ENCODE measurements at places on chromosomes 2 and 18. TPM values are rescaled to one million over a fixed set of nuclear protein-coding genes. Genes with fewer than 3 reads are reported as not detected.

DNA sequence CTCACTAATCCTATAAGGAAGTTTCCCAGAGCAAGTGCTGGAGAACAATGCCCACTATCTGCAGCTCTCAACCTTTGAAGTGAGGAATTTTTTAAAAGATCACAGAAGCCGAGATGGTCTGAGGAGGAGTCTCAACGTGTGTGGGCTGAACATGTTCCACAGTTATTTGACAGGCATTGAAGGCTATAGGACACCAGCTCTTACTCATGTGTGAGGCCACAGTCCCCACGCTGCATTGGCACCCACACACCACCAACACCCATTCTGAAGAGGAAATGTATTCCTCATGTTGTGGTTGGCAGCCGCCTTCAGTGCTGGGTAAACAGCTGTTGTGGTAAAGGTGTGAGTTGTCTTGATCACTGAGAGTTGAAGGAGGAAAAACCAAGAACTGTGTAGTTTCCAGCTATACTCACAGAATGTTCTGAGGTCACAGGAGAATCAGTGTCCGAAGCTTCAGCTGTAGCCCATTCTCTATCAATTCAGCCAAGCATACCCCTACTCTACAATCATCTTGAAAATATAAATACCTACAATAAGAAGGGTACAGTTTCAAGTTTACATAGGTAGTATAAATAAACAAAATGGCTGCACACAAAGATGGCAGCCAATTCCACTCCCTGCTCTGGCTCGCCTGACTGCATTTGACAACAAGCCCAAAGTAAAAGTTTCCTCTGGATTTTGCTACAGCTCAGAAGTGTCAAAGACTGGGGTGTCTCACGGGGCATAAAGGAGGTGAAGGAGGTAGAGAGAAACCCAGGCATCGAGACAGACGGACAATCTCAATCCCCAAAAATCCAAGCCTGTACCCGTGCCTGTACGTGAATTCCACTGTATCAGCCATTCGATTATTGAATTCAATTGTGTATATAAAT lies 12.1 kb downstream of the CD226 start:
- no peaks in the 10 kb centered on the region for H3K27me3 ChIP-seq
- no peak overlapping the region for H3K4me3 ChIP-seq
- DNase-seq = peak; percentile 55
- no peaks in the 10 kb centered on the region for H3K36me3 ChIP-seq
- H3K4me1 ChIP-seq = no peaks in the 10 kb centered on the region

DNA sequence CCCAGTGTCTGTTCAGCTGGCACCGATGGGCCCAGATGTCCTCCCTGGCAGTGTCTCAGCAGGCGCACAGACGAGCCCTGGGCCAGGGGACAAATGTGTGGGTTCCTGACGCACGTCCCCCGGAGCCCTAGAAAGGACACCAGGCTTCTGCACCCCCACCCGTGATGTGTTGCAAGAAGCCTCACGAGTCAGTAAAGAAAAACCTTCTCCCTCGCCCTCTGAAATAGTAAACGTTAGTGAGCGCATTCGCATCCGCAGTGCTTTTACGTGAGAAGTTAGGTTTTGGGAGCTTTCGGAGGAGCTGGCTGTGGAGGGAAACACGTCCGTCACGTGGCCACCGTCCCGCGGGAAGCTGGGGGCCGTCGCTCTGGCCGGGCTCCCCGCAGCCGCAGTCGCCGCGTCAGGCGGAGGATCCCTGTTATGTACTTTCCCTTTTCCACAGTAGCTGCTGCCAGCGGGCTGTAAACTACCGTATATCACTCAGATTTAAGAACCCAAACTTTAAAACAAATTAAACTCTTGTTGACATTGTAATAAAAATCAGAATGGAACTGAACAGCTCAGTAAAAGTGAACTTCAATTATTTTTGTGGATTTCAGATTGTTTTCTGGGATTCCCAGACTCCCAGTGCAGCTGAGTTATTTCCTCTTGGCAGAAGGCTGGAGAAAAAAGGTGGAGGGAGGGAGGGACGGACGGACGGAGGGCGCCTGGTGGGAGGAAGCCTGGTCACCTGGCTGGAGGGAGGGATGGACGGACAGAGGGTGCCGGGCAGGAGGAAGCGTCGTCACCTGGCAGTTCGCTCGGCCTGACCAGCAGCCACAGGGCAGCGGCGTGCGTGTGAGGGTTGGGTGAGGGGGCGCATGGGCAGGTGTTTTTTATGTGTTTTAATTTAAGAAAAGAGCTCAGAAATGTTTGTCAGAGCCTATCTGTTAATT lies 112.1 kb downstream of the NFATC1 start:
- DNase-seq = peak; percentile 74
- H3K27ac ChIP-seq = peak overlapping the region; percentile 91
- peak overlapping the region; percentile 55 for H3K4me3 ChIP-seq
- peaks cover 29% of the 10 kb centered on the region for H3K4me1 ChIP-seq

DNA sequence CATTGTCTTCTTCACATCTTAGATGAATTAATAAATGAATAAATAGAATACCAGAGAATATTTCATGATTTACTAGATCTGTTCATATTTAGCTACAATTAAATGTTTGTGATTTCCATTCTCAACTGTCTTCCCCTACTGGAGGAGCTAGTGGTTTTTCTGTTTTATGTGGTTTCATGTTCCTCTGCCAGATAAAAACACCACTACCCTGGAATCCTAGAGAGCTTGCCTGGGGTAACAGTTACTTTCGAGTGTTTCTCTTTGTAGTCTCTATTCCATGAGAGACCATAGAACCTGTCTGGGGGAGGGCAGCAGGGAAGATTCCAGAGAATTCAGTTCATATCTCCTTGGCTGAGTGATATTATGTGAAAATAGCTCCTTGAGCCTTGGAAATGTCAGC lies 349.2 kb downstream of the INSIG2 start:
- no peak overlapping the region for H3K4me3 ChIP-seq
- no peaks in the 10 kb centered on the region for H3K4me1 ChIP-seq
- no peaks in the 10 kb centered on the region for H3K36me3 ChIP-seq
- no peak overlapping the region for H3K27ac ChIP-seq
- H3K27me3 ChIP-seq = no peaks in the 10 kb centered on the region

DNA sequence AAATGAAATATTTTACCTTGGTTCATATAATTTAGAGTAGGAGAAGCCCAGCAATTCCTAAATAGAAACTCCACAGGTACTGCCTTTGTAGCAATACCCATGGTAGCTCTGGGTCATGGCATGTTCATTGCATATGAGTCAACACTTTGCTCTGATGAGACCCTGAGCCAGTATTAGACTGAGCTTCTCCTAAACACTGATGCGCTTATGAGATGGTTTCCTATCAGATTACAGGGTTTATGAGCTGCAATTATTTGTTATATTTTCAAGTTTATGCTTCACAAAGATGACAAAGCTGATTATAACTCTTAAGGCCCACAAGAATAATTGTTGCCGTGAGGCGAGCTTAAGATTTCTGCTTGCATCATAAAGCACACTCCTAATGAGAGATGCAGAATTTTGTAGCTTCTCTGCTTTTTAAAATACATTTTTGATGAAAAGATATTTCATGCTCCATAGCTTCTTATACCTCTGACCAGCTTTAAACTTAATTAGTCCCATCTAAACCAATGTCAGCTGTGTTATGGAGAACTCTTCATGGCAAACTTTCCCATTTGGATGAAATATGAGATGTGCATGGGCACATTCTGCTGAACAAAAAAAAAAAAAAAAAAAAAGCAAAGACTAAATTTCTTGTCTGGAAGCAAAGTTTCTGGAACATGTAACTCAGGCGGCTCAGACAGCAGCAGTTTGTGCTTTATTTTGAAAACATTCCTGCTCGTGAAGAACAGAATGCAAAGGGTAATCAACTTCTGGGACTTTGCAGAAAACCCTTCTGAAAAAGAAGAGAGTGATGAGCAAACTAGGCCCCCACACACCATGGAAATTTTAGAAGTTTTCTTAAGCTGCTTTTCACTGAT lies 162.6 kb downstream of the KCNE4 start:
- H3K4me1 ChIP-seq = no peaks in the 10 kb centered on the region
- no peaks in the 10 kb centered on the region for H3K27me3 ChIP-seq
- no peak overlapping the region for H3K4me3 ChIP-seq
- DNase-seq = no peak
- no peak overlapping the region for H3K27ac ChIP-seq

- H3K27me3 ChIP-seq = no peaks in the 10 kb centered on the region
- DNase-seq = no peak
- no peaks in the 10 kb centered on the region for H3K36me3 ChIP-seq
- no peaks in the 10 kb centered on the region for H3K4me1 ChIP-seq
- H3K4me3 ChIP-seq = no peak overlapping the region
Measured at GRCh38 chr2:63818271-63818670, 23.4 kb upstream of the UGP2 start.

PLA2R1 gene
- 5.6 TPM for total RNA-seq

- H3K4me3 ChIP-seq = peak overlapping the region; percentile 89
- no peak for DNase-seq
- no peaks in the 10 kb centered on the region for H3K27me3 ChIP-seq
- peaks cover 43% of the 10 kb centered on the region for H3K4me1 ChIP-seq
- H3K27ac ChIP-seq = peak overlapping the region; percentile 89
- no peaks in the 10 kb centered on the region for H3K36me3 ChIP-seq
Measured at GRCh38 chr2:112483042-112483473, 1.1 kb downstream of the TTL start.
